ENCODE measurements at places on chromosomes 1 and 21. TPM values are rescaled to one million over a fixed set of nuclear protein-coding genes. Genes with fewer than 3 reads are reported as not detected.

GRCh38 chr1:169046671-169047070, 59.8 kb upstream of the ATP1B1 start:
- no peak overlapping the region for H3K27ac ChIP-seq
- no peaks in the 10 kb centered on the region for H3K4me1 ChIP-seq
- DNase-seq, result no peak
- no peaks in the 10 kb centered on the region for H3K36me3 ChIP-seq
- no peaks in the 10 kb centered on the region for H3K27me3 ChIP-seq
- no peak overlapping the region for H3K4me3 ChIP-seq

DNA sequence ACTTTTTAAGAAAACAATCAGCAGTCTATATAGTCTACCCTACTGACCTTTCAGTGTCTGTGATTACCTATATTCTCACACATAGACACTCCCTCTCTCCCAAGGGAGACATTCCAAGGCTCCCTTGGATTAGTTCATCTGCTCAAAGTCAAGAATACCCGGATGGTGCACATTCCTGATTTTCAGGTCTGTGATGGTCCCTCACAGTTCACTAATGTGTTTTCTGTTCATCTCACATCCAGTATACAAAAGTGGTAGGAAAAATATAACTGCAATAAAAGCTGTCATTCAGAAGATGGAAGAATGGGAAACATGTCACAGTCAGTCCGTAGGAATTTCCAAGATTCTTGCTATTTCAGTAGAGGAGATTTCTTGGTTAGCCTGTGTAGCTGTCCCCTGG, 224.1 kb upstream of the CACYBP start:
- H3K27me3 ChIP-seq, result no peaks in the 10 kb centered on the region
- no peak overlapping the region for H3K4me3 ChIP-seq
- H3K27ac ChIP-seq, result no peak overlapping the region
- no peaks in the 10 kb centered on the region for H3K4me1 ChIP-seq
- no peaks in the 10 kb centered on the region for H3K36me3 ChIP-seq
- DNase-seq, result no peak

GRCh38 chr1:204041232-204041767, 31.6 kb upstream of the SOX13 start:
- H3K4me1 ChIP-seq, result peaks cover 8% of the 10 kb centered on the region
- H3K36me3 ChIP-seq, result no peaks in the 10 kb centered on the region
- H3K27me3 ChIP-seq, result no peaks in the 10 kb centered on the region

GRCh38 chr1:219782311-219782710, 146.0 kb downstream of the SLC30A10 start:
- H3K4me3 ChIP-seq, result no peak overlapping the region
- no peaks in the 10 kb centered on the region for H3K4me1 ChIP-seq
- no peak for DNase-seq

- H3K4me3 ChIP-seq, result no peak overlapping the region
- no peak for DNase-seq
- no peaks in the 10 kb centered on the region for H3K36me3 ChIP-seq
Measured at GRCh38 chr1:34406833-34407539, 230.3 kb downstream of the C1orf94 start.

PLEKHA6 gene
- total RNA-seq, result 5.1 TPM

GRCh38 chr1:1997576-1997975, 6.0 kb downstream of the CFAP74 start:
- DNase-seq, result no peak
- peaks cover 6% of the 10 kb centered on the region for H3K27me3 ChIP-seq
- H3K4me3 ChIP-seq, result no peak overlapping the region
- no peaks in the 10 kb centered on the region for H3K36me3 ChIP-seq
- no peak overlapping the region for H3K27ac ChIP-seq

USH2A gene
- not detected for total RNA-seq

DNA sequence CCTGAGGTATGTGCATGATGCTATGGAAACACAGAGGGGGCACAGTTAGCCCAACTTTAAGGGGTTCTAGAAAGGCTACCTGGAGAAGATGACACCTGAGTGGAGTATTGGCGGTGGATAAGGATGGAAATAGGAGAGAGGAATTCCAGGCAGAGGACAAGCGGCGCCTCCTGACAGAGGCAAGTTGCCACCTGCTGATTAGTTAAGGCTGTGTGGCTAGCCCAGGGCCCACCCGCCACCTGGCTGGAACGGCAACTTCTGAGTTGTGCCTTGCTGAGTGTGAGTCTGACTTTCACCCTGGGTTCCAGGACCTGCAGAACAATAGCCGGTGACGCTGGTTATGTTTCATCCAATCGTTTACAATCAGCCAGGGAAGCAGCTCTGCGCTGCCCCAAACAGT, 126.9 kb upstream of the LMO4 start:
- no peaks in the 10 kb centered on the region for H3K36me3 ChIP-seq
- no peaks in the 10 kb centered on the region for H3K4me1 ChIP-seq
- no peak overlapping the region for H3K4me3 ChIP-seq
- H3K27ac ChIP-seq, result no peak overlapping the region

DNA sequence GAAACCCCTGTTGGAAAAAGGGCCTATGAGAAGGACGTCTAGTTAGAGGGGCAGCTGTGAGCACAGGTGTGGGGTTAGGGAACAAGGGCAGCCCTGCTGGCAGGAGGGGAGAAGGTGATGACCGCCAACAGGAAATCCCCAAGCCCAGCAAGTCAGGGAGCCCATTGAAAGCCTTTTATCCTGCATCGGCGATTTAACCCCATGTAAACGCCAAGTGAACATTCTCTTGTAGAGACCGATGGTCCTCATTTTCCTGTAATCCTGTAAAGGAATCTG, 1.1 kb upstream of the BSND start:
- H3K27me3 ChIP-seq, result no peaks in the 10 kb centered on the region
- no peak overlapping the region for H3K27ac ChIP-seq

SERINC2 gene
- total RNA-seq, result 12.3 TPM

HTR1D gene
- not detected for total RNA-seq

DNA sequence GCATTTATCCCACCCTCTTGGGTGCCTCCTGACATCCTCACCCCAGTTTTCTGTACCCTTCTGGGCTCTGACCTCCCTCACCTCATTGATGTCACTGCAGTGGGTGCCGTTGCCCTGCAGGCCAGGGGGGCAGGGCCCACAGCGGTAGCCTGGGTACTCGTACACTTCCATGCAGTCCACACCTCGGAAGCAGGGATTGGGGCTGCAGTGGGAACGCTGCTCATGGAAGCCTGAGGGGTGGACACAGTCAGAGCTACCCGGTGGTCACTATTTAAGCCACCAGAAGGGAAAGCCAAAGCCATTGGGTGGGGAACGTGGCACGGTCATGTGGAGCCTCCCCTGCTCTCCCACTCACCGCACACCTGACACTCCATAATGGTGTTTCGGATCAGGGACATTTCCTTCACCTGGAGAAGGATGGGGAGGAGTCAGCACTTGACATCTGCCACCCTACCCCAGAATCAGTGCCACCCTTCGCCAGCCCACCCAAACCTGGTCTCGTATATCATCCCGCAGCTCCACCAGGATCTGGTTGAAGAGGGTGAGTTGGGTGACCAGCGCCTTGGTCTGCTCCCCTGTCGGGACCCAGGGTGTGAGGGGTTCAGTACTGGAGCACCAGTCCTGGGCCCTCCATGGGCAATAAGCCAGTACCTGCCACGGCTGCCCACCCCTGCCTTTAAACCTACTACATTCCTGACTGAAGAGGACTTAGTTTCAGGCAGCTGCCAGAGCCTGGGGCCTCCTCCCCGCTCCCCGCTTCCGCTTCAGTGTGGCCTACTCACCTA, 4.8 kb downstream of the THBS3 start:
- no peaks in the 10 kb centered on the region for H3K36me3 ChIP-seq
- no peaks in the 10 kb centered on the region for H3K27me3 ChIP-seq
- H3K4me3 ChIP-seq, result no peak overlapping the region

GRCh38 chr21:17823846-17824245, 4.7 kb upstream of the C21orf91 start:
- H3K36me3 ChIP-seq, result no peaks in the 10 kb centered on the region
- no peak overlapping the region for H3K27ac ChIP-seq
- no peak for DNase-seq
- peaks cover 5% of the 10 kb centered on the region for H3K4me1 ChIP-seq

DNA sequence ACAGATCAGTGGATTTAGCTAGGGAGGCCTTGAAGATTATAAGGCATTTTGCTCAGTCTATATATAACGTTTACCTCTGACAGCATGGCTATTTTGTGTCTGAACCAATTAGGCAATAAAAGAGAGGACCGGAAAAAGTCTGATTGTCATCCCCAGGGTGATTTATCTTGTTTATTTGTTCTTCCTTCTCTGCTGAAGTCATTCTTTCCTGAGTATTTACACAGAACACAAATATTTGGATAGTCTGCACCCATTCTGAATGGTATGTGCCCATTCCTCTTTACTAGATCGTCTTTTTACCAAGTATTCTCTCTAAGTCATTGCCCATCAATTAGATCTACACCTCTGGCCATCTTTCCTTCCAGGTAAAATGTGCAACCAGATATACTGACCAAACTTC, 1602.9 kb downstream of the KCNT2 start:
- H3K4me1 ChIP-seq, result no peaks in the 10 kb centered on the region
- no peaks in the 10 kb centered on the region for H3K36me3 ChIP-seq
- H3K27me3 ChIP-seq, result no peaks in the 10 kb centered on the region
- H3K27ac ChIP-seq, result no peak overlapping the region
- no peak for DNase-seq
- H3K4me3 ChIP-seq, result no peak overlapping the region

DNA sequence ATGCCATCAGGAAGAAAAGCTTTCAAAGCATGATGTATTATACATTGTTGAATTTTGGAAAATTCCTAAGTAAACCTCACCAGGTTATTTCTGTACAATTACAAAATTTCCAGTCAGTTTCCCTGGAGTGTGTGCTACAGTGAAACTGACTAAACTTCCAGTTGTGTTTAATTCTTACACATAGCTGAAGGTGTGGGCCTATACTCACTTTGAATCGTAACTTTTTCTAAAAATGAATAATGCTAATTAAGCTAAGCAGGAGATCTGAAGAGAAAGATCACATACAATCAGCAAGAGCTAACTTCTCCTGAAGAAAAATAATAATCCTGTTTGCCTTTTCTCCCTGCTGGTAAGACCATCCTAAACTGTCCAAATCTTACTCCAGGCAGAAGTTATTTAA, 537.2 kb upstream of the PBX1 start:
- H3K27me3 ChIP-seq, result no peaks in the 10 kb centered on the region
- H3K4me3 ChIP-seq, result no peak overlapping the region
- H3K36me3 ChIP-seq, result no peaks in the 10 kb centered on the region

- no peaks in the 10 kb centered on the region for H3K36me3 ChIP-seq
- H3K4me3 ChIP-seq, result no peak overlapping the region
- H3K27ac ChIP-seq, result peak overlapping the region; percentile 19
- DNase-seq, result no peak
Measured at GRCh38 chr1:230153641-230154296, 86.7 kb downstream of the GALNT2 start.

- H3K4me3 ChIP-seq, result no peak overlapping the region
- no peaks in the 10 kb centered on the region for H3K27me3 ChIP-seq
- DNase-seq, result no peak
- no peaks in the 10 kb centered on the region for H3K36me3 ChIP-seq
- H3K4me1 ChIP-seq, result peaks cover 21% of the 10 kb centered on the region
Measured at GRCh38 chr1:152043870-152044269, 7.1 kb upstream of the S100A11 start.

DNA sequence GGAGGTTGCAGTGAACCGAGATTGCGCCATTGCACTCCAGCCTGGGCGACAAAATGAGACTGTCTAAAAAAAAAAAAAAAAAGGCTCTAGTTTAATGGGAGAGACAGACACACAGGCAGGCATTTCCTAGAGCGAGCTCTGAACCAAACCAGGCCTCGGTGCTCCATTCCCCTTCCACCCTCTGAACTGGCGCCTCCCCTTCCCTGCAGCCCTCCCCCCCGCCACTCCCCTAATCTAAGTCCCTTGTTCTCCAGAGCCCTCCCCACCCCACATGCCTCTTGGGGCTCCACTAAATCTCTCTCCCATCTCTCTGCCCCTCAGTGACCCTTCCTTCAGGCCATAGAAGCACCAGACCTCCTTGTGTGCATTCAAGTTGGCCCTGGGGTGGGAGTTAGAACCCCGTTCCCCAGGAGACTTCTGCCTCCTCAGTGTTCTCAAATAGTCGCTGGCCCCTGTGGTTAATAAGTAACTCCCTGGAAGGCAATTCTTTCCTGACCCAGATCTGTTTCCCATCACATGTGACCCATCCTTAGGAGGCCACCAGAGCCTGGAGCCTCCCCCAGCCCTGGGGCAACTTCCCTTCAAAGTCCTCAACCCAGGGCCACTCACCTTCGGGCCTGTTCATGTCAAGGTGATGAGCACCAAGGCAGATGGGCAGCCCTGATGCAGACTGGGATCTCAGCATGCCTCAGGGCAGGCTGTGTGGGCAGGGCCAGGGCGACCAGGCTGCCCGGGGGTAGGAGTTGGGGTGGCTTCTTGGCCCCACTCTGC, 42.6 kb upstream of the EPB41 start:
- H3K27ac ChIP-seq, result no peak overlapping the region
- H3K36me3 ChIP-seq, result no peaks in the 10 kb centered on the region
- H3K4me1 ChIP-seq, result no peaks in the 10 kb centered on the region
- no peak overlapping the region for H3K4me3 ChIP-seq
- H3K27me3 ChIP-seq, result no peaks in the 10 kb centered on the region

All from thoracic aorta (tissue), 2 donors.